ENCODE measurements at places on chromosomes 1 and 21.

DNA sequence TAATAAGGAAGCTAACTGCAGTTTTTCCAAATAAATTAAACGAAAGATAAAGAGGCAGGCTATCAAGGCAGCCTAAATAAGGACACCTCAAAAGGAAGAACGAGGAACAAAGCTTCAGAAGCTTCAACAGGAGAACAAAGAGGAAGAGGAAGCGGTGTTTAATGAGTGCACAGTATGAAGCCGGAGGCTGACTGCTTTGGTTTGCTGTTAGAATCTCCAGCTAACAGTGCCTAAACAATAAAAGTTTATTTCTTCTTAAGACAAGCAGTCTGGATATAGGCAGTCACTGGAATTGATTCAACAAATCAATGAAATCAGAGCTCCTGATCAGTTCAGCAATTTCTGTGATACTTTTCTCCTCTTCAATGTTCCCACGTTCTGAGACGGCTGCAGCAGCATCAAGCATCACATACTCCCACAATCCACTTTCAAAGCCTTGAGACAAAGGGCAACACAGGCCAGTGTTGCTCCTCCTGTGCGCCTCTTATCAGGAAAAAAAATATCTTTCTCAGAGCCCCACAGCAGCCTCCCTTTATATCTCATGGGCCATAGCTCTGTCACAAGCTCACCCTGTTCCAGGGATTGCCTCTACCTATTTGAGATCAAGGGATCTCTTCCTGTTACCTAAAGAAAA is 365.6 kb upstream of the ST6GALNAC5 start:
- no peak for DNase-seq

- DNase-seq = no peak
These were observed 11.7 kb upstream of the ARHGAP29 start for GRCh38 chr1:94248956-94249688.

DNA sequence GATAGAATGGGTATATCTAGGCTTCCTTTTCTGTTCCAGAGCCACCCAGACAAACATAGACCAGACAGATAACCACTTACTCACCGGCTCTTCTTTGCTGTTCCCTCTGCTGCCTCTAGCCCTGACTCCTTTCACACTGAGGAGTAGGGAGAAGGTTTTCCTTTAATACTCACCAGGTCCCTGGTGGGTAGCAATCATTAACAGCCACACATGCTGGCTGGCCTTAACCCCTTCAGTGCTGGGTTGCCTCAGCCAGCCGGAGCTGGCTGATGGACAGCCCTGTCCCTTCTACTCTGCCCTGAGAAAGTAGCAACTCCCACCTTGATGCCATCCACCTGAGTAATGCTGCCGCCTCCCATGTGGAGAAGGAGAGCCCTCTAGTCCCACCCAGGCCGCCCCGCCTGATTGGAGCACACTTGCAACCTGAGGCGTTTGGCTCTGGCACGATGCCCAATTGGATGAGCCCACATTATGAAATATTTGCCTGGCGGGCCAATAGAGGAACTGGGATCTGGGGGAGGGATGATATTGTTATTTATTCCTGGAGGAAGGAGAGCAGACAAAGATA is 71.6 kb downstream of the PLEKHA6 start:
- DNase-seq = peak; percentile 88

- no peak for DNase-seq
These were observed 784.5 kb downstream of the BRINP3 start for GRCh38 chr1:189693140-189693539.

GRCh38 chr1:109131800-109132199 is 17.9 kb downstream of the ELAPOR1 start:
- no peak for DNase-seq

- no peak for DNase-seq
These were observed 356.9 kb upstream of the RUNX1 start for GRCh38 chr21:35405981-35406380.

- DNase-seq = no peak
These were observed 33.7 kb downstream of the PABPC4 start for GRCh38 chr1:39542924-39543323.

- DNase-seq = no peak
These were observed 88.3 kb upstream of the SLC44A3 start for GRCh38 chr1:94731891-94732290.

GRCh38 chr1:147541672-147542568 is 619 bp downstream of the BCL9 start:
- peak; percentile 73 for DNase-seq

GRCh38 chr1:202235856-202236837 is 42.5 kb downstream of the LGR6 start:
- DNase-seq = peak; percentile 68

- DNase-seq = no peak
These were observed 72.8 kb upstream of the CD1D start for GRCh38 chr1:158107916-158108315.

DNA sequence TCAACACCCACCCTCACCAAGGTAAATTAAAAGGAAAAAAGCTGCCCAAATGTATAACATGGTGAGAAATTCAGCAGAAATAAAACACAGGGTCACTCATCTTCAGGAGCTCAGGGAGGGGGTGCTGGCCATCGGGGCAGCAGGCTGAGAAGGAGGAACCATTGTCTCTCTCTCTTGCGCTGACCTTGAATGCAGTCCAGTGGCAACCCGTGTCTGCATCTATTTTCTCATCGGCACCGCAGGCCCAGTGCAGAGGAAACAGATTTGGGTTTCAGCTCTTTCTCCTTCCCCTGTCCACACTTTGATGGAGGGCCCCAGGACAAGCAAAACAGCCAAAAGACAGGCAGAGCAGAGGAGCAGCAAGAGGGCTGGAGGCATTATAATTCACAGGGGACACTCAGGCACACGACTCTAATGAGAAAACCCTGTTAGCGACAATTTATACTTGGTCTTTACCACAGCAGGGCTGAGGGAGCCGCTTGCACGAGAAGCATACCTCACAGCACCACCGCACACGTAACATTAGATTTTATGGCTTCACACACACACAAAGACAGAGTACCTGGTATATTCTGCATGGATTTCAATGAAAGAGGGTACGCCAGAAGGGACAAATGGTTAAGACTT is 18.6 kb downstream of the MKNK1 start:
- no peak for DNase-seq

DNA sequence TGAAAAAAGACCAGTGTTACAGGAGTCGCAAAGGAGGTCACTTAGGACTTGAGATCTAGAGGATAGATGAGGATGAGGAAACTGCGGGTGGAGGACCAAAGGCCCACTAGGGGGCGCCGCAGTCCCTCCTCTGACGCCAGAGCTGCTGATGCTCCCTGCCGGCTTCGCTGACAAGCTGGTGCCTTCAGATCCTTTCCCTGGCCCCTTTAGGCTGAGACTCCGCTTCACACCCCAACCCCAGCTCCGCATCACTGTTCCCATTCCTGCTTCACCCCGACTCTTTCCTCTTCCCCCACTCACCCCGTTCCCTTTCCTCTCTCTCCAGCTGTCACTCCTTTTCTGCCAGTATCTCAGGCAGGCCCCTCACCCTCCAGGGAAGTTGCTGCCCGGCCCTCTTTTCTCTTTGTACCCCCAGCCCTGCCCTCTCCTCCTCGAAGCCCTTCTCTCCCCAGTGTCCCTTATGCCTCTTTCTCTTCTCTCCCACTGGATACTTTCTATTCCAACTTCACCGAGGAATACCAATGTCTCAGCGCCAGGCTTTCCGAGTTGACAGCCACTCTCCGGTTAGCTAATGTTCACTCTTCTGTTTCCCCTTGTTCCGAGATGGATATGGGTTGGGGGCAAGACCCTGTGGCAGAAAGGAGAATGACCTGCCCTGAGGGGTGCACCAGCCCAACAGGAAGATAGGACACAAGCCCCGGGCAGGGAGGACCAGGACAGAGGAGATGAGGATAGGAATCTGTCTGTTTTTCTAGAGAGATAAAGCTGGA is 4.5 kb downstream of the KCNJ9 start:
- peak; percentile 95 for DNase-seq
